ENCODE measurements at places on chromosomes 2 and 18. TPM values are rescaled to one million over a fixed set of nuclear protein-coding genes. Genes with fewer than 3 reads are reported as not detected.

The MC2R gene
- total RNA-seq, result not detected

The FKBP7 gene
- total RNA-seq, result 32.6 TPM

The GPR75 gene
- 1.7 TPM for total RNA-seq

The CHST9 gene
- not detected for total RNA-seq

The C2orf72 gene
- not detected for total RNA-seq

The WNT6 gene
- not detected for total RNA-seq

The E2F6 gene
- total RNA-seq, result 10.9 TPM

The SNX17 gene
- 130 TPM for total RNA-seq

The TMEM178A gene
- total RNA-seq, result 0.18 TPM

The ASB18 gene
- total RNA-seq, result not detected

The SAG gene
- not detected for total RNA-seq

The YES1 gene
- 62.0 TPM for total RNA-seq

The TCF23 gene
- total RNA-seq, result not detected

The TEKT4 gene
- total RNA-seq, result not detected

The CCDC142 gene
- total RNA-seq, result 8.4 TPM

The ARHGAP28 gene
- 3.8 TPM for total RNA-seq

The ZNF407 gene
- total RNA-seq, result 25.6 TPM

The LOXHD1 gene
- total RNA-seq, result not detected

The UGT1A6 gene
- not detected for total RNA-seq

The MMADHC gene
- 112 TPM for total RNA-seq

Data from IMR-90 (cell line).